Sigmoid colon (tissue), 7 donors: ENCODE measurements at places on chromosomes 5 and 9. TPM values are rescaled to one million over a fixed set of nuclear protein-coding genes. Genes with fewer than 3 reads are reported as not detected.

- DNase-seq = no peak
Measured at GRCh38 chr5:143226872-143227271, 176.6 kb downstream of the NR3C1 start.

DNA sequence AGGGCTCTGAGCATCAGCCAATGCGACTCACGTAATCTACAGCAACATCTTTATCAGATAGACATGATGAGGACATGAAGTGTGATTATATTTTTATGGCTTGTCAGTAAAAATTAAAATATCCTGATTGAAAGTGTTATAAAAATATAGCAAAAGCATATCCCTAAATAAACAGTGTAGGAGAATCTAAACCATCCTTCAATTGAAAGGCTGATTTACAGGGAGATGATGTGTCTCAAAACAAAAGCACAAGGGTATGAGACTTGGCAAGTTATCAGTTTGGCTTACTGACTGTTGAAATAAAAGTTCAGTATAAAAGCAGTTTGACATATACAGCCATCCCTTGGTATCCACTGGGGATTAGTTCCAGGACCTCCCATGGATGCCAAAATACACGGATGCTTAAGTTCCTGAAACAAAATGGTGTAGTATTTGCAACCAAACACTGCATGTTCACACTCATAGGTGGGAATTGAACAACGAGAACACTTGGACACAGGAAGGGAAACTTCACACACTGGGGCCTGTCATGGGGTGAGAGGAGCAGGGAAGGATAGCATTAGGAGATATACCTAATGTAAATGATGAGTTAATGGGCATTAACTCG is 149.9 kb upstream of the MAP1B start:
- no peak for DNase-seq

DNA sequence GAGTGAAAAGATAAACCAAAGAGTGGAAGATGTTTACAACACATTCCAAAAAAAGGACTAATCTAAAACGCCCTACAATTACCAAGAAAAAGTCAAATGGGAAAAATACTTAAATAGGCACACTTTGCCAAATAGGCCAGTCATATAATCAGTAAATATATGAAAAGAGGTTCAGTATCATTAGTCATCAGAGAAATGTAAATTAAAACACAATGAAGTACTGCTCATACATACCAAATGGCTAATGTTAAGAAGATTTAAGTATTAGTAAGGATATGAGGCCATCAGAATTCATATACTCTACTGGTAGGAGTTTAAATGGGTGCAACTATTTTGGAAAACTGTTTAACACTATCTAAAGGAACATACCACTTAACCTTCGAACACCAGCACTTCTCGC is 47.6 kb downstream of the ZDHHC21 start:
- DNase-seq = no peak

The TXNDC8 gene
- not detected for polyA plus RNA-seq

The SPEF2 gene
- 1.8 TPM for polyA plus RNA-seq

The CEL gene
- 0.46 TPM for polyA plus RNA-seq
